ENCODE measurements at places on chromosomes 5 and 9. TPM values are rescaled to one million over a fixed set of nuclear protein-coding genes. Genes with fewer than 3 reads are reported as not detected.

LIX1 gene
- not detected for polyA plus RNA-seq

UGT3A1 gene
- polyA plus RNA-seq: not detected

PPP1R26 gene
- polyA plus RNA-seq: 0.39 TPM

DNA sequence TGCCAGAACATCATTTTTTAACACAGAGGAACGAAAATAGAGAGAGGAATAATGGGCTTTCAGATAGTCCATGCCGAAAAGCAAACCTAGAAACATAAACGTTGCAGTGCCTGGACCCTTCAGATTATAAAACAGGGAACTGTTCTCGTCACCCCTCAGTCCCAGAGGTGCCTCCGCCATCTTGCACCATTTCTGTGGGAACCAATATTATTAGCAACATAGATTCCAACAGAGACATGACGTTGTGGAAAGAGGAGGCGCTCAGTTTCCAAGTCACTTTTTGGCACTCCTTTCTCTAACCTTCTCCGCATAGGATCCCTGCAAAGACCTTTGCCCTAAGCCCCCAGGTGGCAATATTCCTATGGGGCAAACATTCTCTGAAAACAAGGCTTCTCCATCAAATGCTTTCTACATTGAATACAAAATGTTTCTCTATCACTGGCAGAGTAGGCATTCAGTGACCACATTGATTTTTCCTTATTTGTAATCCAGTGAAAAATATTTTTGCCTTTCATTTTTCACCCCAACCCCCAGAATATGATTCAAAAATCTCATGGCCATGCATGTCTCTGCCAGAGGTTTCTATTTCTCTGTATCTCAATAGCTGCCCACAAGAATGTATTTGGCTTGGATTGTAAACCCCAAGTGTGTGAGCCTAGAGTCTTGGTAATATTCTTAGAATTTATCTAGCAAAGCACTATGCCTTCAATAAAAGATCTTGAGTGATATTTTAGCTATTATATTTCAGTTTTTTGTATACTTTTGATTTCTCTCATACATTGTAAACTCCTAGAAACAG, 500.8 kb upstream of the WWC1 start:
- no peak overlapping the region for H3K27ac ChIP-seq
- no peaks in the 10 kb centered on the region for H3K36me3 ChIP-seq
- no peak for DNase-seq

GRCh38 chr9:137497921-137498719, 39.0 kb upstream of the NSMF start:
- H3K4me1 ChIP-seq: no peaks in the 10 kb centered on the region
- peaks cover 16% of the 10 kb centered on the region for H3K27me3 ChIP-seq
- no peak for DNase-seq
- H3K36me3 ChIP-seq: no peaks in the 10 kb centered on the region

DNA sequence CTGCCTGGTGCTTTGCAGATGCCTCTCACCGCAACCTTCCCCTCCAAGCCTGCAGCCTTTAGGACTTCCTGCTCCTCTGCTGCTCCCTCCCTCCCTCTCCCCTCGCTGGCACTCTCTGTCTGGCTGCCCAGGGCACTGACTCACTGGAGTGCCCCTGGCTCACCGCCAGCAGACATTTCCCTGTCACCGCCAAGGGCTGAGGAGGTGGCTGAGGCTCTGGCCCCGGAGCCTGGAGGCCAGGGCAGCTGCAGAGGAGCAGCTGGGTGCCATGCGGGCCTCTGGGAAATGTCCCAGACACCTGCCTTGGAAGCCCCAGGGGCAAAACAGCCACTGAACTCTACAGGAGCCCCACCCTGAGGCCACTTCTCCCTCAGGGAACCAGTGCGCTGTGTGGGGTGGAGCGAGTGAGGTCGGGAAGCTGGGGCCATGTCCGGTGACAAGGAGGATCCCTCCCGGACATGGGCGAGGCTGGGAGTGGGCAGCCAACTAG, 53.4 kb downstream of the TENT4A start:
- DNase-seq: peak; percentile 31
- H3K4me3 ChIP-seq: no peak overlapping the region

- DNase-seq: no peak
- no peaks in the 10 kb centered on the region for H3K27me3 ChIP-seq
- H3K27ac ChIP-seq: no peak overlapping the region
- H3K4me3 ChIP-seq: no peak overlapping the region
These were observed 52.3 kb downstream of the ARHGEF28 start for GRCh38 chr5:73678322-73678740.
